ENCODE measurements at places on chromosomes 7 and 10.

DNA sequence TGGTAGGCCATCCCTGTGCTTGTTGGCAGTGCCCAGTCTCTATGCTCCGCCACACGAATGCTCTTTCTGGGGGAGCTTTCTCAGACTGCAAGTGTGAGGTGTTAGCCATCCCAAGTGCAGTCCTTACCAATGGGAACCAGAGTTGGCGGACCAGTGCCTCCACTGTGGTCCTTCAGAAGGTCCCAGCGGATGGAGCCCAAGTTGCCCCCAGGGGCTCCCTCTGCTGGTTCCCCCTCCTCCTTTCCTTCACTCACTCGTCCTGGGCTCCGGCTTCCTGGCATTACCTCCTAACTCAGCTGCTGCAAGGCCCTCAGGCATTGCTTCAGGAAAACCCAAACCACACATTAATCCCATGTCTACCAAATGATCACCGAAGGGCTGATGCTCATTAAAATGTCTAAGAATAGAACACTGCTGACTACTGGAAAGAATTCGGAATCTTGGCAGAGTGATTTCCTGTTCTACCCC, 139.8 kb downstream of the CUBN start:
- no peak for DNase-seq

- no peak for DNase-seq
Measured at GRCh38 chr7:95684037-95684436, 87.7 kb upstream of the PDK4 start.

GRCh38 chr10:1432161-1432560, 305.2 kb downstream of the ADARB2 start:
- DNase-seq: no peak

- no peak for DNase-seq
Measured at GRCh38 chr7:66333443-66333842, 128.3 kb downstream of the TPST1 start.

- DNase-seq: no peak
Measured at GRCh38 chr7:47342296-47343060, 239.4 kb downstream of the TNS3 start.
